Mammary epithelial cell (primary cell): ENCODE measurements at places on chromosomes 5 and 9. TPM values are rescaled to one million over a fixed set of nuclear protein-coding genes. Genes with fewer than 3 reads are reported as not detected.

DNA sequence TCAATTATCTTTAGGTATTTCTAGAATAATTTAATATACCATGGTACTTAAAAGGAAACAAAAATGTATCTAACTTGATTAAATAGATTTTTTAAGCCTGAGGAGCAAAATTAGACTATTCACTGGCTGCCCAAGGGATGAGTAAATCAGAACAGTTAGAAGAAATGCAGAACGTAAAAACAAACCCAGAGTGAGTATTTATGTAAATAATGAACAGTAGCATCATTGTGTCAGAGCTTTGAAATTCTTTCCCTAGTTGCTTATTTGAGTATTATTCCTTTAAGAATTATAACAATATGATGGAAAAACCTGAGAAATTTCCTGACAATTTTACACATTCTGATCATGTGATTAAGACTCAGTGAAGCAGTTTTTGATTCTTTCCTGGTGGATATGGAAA, 200.9 kb downstream of the GDNF start:
- DNase-seq = no peak

WDR36 gene
- 67.2 TPM for total RNA-seq

ARL14EPL gene
- total RNA-seq = not detected

CTNND2 gene
- total RNA-seq = not detected in 2 replicates

GRCh38 chr5:65646938-65647337, 22.1 kb downstream of the SHLD3 start:
- DNase-seq = no peak

DNA sequence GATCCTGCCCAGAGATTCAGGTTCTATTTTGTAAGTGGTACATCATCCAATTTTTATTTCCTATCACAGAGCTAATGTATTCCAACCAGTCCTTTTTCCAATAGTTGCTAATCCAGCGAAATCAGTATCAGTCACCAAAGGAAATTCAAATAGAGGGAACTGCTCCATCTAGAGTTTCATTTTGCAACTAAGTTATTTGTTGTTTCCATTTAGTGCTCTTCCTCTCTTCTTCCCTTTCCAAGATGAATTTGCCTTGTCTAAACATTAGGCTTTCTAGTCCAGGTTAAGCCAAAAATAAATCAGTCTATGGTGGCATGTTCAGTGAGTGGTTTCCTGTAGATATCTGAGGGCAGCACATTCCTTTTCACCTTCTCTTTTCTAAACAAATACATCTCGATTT, 79.8 kb upstream of the SPATA31D4 start:
- DNase-seq = peak; percentile 32

DDX4 gene
- total RNA-seq = not detected in 2 replicates

CDC25C gene
- 0.67 TPM for total RNA-seq

DNA sequence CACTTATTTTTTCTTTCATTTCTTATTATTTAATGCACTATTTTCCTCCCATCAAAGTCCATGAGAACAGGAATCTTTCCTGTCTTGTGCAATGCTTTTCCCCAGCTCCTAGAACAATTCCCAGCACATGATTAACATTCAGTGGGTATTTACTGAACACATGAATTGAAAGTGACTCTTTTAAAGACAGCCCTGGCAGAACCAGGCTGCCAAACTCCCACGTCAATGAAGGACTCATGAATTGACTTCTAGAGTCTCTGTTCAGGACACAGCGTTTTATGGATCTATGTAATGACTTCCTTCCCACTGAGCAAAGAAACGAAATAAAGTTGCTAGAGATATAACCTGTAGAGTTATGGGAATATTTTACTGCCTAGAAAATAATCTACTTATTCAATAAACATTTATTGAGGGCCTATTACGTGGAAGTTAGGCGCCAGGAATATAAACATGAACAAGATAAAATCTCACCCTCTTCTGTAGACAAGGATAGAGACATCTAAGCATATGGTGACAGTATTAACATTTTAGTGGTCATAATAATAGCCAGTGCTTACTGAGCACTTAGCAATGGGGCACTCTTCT, 485.9 kb upstream of the KLF4 start:
- no peak for DNase-seq

- DNase-seq = no peak
These were observed 181.8 kb upstream of the PITX1 start for GRCh38 chr5:135215617-135216470.

SVEP1 gene
- total RNA-seq = 29.8 TPM

- no peak for DNase-seq
These were observed 4.0 kb downstream of the ANKRD55 start for GRCh38 chr5:56229111-56229510.

INSL6 gene
- not detected for total RNA-seq

DNA sequence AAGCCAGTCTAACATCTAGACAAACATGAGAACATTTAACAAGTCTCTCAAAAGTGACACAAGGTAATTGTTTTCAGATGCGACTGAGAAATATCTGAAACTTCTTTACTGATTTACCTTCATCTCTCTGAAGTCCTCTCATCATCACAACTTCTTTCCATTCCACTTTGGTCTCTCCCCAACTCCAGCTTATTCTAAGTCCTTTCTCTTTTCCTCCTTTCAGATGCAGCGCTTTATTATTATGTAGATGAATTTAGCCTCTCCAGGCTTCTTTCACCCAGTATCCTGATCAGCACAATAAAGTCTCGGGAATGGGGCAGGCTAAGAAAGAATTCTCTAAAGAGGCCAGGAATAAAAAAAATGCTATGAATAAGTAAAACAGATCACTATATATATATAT, 128.0 kb downstream of the KCTD16 start:
- no peak for DNase-seq
